ENCODE measurements at places on chromosomes 2 and 18. TPM values are rescaled to one million over a fixed set of nuclear protein-coding genes. Genes with fewer than 3 reads are reported as not detected.

Gene DNER
- 2.6 TPM for total RNA-seq

Gene ZAP70
- total RNA-seq, result not detected

Gene MC5R
- not detected for total RNA-seq

Gene MROH2A
- total RNA-seq, result not detected

Gene BIN1
- total RNA-seq, result 39.0 TPM

Gene BOK
- total RNA-seq, result 48.2 TPM

Gene GTF3C2
- total RNA-seq, result 31.3 TPM

Gene GDF7
- total RNA-seq, result under 0.01 TPM

Gene E2F6
- 11.9 TPM for total RNA-seq

Gene SAG
- not detected for total RNA-seq

Gene ATOH8
- not detected for total RNA-seq

Gene ATRAID
- 280 TPM for total RNA-seq

Gene DLX1
- total RNA-seq, result not detected

Gene FNDC4
- total RNA-seq, result 16.9 TPM

Gene SP100
- 35.8 TPM for total RNA-seq

Gene TRIM54
- total RNA-seq, result 0.24 TPM

Gene FEZ2
- 41.1 TPM for total RNA-seq

Gene UCN
- total RNA-seq, result 0.85 TPM

Gene CTAGE1
- not detected for total RNA-seq

Gene CDK15
- total RNA-seq, result not detected
